ENCODE measurements at places on chromosomes 6 and 20.

DNA sequence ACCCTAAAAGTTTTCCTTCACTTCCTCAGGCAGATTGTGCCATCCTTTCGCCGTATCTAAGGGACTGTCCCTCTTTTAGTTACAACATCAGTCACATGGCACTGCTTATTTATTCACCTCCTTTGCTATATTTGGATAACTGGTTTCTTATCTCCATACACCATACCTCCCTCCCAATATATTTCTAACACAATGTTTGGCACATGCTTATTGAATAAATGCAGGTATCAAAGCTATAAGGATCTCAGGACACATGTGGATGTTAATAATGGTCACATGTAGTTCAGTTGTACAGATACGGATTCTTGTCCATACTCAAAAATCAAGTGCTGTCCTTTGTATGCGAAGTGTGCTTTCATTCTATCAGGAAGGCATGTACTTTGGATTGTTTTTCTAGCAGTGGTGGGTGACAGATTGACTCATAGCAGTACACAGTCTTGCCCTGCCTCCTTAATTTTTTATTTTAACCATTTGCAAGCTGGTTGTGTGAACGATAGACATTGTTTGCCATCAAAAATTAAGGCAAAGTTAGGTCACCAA, 407.1 kb upstream of the RUNX2 start:
- no peak for DNase-seq

GRCh38 chr6:71460933-71461332, 172.3 kb downstream of the OGFRL1 start:
- DNase-seq, result no peak

DNA sequence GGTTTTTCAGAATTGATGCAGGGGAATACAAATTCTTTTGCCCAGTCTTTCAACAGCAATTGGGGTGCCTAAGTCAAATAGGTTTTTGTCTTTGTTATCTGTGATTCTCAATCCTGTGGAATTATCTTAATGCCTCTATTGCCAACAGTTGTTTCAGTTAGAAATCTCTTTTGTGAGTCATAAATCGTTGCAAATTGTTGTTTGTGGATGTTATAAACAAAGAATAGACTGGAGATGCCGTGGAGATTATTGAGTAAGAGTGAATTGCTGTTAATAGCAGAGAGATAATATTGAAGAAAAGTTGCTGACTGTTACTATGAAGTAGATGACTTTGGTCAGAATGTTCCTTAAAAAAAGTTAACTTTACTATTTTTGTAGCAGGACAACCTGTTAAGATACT, 63.7 kb upstream of the POPDC3 start:
- no peak for DNase-seq

- DNase-seq, result no peak
Measured at GRCh38 chr6:10951675-10952282, 64.9 kb downstream of the SYCP2L start.

GRCh38 chr6:137094411-137095008, 49.7 kb upstream of the IL20RA start:
- DNase-seq, result no peak

DNA sequence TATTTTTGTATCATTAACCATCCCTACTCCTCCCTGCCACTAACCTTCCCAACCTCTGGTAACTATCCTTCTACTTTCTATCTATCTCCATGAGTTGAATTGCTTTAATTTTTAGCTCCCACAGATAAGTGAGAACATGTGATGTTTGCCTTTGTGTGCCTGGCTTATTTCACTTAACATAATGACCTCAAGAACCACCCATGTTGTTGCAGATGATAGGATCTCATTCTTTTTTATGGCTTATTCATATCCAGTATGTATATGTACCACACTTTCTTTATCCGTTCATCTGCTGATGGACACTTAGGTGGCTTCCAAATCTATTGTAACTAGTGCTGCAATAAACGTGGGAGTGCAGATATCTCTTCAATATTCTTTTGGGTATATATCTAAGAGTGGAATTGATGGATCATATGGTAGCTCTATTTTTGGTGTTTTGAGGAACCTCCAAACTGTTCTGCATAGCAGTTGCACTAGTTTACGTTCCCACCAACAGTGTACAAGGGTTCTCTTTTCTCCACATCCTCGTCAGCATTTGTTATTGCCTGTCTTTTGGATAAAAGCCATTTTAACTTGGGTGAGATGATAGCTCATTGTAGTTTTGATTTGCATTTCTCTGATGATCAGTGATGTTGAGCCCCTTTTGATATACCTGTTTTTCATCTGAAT, 201.4 kb downstream of the ARHGAP18 start:
- DNase-seq, result no peak

DNA sequence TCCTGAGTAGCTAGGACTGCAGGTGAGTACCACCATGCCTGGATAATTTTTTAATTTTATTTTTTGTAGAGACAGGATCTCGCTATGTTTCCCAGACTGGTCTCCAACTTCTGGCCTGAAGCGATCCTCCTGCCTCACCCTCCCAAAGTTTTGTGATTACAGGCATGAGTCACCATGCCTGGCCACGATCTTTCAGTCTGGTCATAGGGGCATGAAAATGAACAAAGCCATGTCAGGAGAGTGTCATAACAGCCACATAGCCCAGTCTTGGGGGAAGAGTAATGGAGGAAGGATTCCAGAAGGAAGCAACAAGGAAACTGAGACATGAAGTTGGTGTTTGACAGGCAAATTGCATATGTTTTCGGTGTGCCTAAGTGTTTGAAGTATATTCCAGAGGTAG, 17.0 kb upstream of the SNX3 start:
- no peak for DNase-seq

DNA sequence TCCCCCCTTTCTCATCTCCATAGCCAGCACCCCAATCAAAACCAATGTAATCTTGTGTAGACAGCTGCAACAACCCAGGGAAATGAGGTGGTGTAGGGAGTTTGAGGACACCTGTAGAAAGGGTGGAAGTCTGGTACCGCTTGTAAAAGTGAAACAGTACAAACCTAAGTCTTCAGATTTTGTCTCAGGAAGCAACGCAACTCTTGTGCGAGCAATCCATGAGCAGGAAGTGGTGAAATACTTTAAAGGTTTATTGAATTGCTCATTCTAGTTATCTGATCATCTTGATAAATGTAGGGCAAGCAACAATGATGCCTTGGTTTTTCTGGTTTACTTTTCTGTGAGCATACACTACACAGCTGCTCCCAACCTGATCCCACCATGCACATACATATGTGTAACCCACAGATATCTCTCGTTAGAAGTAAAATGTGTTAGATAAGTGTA, 71.1 kb upstream of the THEMIS start:
- DNase-seq, result no peak

DNA sequence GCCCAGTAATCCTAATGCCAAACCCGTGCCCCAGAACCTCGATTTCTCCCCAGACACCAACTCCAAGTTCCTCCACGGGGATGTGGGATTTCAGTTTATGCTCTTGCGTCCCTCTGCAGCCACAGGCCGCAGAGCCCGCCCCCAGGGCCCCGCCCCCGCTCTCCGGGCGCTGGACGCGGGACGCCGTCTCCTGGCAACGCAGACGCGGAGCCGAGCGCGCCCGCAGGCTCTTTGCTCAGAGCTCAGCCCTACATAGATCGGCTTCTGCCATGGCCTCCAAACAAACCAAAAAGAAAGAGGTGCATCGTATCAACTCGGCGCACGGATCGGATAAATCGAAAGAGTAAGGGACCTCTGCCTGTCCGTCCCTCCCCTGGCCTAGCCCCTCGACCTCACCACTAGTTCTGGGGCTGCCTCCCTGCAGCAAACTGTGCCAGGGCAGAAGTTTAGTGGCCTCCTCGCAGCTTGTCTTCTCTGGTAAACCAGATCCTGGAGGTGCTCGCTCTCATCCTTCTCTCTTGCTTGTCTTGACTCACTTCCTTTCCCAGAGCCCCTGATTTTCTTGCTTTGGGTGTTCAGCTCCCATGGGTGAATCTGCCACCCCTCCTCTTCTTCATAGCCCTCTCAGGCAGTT, at the start of gene ADGB:
Gene ADGB, plus strand, starts transcription at position 201 of the 634 bp plus-strand sequence. Its CDS starts 69 bp downstream, at position 270.
- DNase-seq, result no peak

GRCh38 chr20:15058841-15059240, 721.4 kb upstream of the FLRT3 start:
- DNase-seq, result no peak

GRCh38 chr6:162485464-162485863, 242.1 kb downstream of the PRKN start:
- no peak for DNase-seq

DNA sequence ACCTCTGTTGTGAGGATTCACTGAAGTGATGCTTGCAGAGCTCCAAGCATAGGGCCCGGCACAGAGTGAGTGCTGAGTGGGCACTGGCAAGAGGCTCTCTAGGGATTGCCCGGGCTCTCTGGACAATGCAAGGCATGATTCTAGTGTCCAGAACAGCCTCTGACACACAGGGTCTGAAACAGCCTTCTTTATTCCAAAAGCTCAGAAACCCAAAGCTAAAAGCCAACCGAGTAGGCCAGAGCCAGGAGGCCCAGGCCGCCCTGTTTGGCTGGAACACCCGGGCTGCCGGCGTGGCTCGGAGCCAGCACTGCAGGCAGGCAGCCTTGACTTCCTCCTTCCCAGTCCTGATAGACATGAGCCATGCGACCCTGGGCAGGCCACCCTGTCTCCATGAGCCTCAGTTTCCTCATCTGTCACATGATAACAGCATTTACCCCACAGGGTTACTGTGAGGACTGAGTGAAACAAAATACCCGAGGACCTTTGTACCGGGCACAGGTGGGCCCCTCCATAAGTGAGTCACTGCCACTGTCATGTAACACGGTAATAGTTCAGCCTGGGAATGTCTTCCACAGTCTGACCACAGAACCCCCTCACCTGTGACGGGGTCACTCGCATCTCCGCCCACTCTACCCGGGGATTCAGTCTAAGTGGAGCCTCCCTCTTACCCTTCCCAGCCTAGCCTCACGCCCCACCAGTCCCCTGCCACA, 51.5 kb downstream of the PTPRT start:
- no peak for DNase-seq

DNA sequence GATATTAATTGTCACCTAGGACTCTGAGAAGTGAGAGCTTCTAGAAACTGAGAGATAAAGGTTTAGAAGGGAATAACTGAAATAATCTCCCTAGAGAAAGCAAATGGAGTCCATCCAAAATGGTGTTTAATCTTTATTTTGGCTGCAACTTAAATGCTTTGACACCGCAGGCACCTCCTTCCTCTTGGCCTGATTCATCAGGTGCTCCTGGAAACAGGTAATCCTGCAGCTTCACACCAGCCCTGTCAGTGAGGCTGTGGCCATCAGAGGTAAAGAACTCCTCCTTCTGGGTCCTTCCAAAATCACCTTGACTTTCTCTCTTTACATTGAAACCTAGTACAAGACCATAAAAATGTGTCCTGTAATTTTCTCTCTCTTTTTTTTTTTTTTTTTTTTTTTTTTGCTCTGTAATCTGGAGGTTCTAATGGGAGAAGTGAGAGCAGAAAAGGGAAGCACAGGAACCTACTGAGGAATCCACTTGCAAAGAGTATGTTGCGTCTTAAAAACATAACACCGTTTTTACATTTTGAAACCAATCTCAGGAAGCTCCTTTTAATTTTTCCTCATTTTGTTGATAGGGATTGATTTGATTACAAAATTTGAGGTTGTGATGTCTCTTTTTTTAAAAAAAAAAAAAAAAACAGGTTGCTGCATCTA, 124.2 kb downstream of the LRRC1 start:
- DNase-seq, result no peak

GRCh38 chr6:11538052-11538818, 686 bp downstream of the TMEM170B start:
- DNase-seq, result peak; percentile 76

GRCh38 chr20:18727032-18727508, 86.5 kb upstream of the SCP2D1 start:
- DNase-seq, result no peak

GRCh38 chr6:112466373-112467151, 119.4 kb downstream of the RFPL4B start:
- DNase-seq, result no peak

DNA sequence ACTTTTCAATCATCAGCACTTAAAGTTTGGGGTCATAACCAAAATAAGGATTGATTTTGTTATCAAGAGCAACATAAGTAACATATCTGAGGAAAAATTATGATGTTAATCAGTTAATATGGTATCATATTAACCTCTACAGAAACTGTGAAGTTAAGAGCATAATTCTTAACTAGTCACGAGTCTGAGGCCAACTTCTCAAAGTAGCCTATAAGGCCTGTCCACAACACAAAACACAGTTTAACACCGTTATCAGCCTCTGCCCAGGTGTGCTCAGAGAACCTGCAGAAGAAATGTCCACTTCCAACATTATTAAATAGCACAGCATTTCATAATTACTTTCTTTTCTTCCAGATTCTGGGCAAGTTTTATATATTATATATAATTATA, 1.1 kb downstream of the STX7 start:
- DNase-seq, result no peak

DNA sequence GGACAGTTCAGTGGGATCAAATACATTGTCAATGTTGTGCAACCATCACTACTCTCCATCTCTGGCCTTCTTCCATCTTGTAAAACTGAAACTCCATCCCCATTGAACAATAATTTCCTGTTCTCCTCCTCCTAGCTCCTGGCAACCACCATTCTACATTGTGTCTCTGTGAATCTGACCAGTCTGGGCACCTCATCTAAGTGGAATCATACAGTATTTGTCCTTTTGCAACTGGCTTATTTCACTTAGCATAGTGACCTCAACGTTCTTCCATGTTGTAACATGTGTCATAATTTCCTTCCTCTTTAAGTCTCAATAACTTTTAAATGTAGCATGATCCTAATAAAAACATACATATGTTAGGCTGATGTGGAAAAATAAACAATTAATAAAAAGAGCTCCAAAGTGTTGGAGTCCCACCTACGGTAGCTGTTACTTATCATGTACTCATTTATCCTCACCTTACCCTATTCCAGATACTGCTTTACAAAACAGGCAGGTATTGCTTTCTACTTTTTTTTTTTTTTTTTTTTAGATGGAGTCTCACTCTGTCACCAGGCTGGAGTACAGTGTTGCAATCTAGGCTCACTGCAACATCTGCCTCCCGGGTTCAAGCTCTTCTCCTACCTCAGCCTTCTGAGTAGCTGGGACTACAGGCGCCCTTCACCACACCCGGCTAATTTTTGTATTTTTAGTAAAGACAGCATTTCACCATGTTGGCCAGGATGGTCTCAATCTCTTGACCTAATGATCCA, 91.9 kb downstream of the TNFAIP3 start:
- no peak for DNase-seq

GRCh38 chr6:168410035-168410434, 30.9 kb upstream of the SMOC2 start:
- peak; percentile 62 for DNase-seq

- no peak for DNase-seq
Measured at GRCh38 chr20:18904624-18905023, 91.0 kb downstream of the SCP2D1 start.

All from coronary artery (tissue), 2 donors.